ENCODE measurements at places on chromosomes 13 and 19. TPM values are rescaled to one million over a fixed set of nuclear protein-coding genes. Genes with fewer than 3 reads are reported as not detected.
A peak's percentile ranks its signal among the peaks of the same experiment; 100 is the strongest.

- DNase-seq, result no peak
- H3K36me3 ChIP-seq, result no peaks in the 10 kb centered on the region
- no peak overlapping the region for H3K4me3 ChIP-seq
- no peaks in the 10 kb centered on the region for H3K27me3 ChIP-seq
- no peak overlapping the region for H3K27ac ChIP-seq
- H3K4me1 ChIP-seq, result no peaks in the 10 kb centered on the region
Observed at GRCh38 chr13:44541601-44542000, 34.5 kb downstream of the TSC22D1 start.

DNA sequence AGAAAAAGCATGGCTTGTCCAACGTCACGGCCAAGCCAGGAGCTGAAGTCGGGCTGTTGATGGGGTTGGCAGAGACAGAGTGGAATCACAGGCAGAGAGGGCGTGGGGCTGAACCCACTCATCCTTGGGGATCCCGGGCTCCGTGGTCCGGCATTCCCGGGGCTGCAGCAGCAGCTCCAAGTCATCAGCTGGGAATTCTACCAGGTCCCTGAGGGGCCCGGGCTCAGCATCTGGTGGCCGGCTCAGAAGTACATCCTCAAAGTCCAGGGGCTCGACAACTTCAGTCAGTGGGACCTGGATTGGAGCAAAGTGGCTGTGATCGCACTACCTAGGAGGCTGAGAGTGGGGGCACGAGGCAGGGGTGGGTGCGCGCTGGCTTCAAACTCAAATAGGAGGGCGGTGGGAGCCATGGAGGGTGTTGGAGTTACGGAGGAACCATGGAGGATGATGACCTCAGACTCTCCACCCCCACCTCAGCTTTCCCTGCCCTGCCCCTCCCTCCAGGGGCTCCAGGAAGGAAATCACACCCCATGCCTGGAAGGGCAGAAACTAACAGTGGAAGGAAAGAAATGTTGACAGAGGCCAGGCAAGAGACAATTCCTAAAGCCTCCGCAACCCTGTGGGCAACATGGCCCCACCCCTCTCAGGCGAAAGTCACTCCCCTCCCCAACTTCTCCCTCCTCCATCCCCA lies 9.5 kb downstream of the DOCK6 start:
- no peak overlapping the region for H3K27ac ChIP-seq
- no peaks in the 10 kb centered on the region for H3K4me1 ChIP-seq
- H3K4me3 ChIP-seq, result no peak overlapping the region
- DNase-seq, result no peak
- no peaks in the 10 kb centered on the region for H3K36me3 ChIP-seq
- no peaks in the 10 kb centered on the region for H3K27me3 ChIP-seq

The C19orf81 gene
- not detected for total RNA-seq

GRCh38 chr19:4375164-4376027 lies 25.0 kb downstream of the SH3GL1 start:
- H3K27me3 ChIP-seq, result no peaks in the 10 kb centered on the region
- H3K4me1 ChIP-seq, result peaks cover 68% of the 10 kb centered on the region
- no peak for DNase-seq
- H3K36me3 ChIP-seq, result no peaks in the 10 kb centered on the region
- peak overlapping the region; percentile 92 for H3K27ac ChIP-seq

GRCh38 chr13:44451126-44451525 lies 77.5 kb downstream of the SERP2 start:
- no peak overlapping the region for H3K27ac ChIP-seq
- H3K36me3 ChIP-seq, result no peaks in the 10 kb centered on the region

DNA sequence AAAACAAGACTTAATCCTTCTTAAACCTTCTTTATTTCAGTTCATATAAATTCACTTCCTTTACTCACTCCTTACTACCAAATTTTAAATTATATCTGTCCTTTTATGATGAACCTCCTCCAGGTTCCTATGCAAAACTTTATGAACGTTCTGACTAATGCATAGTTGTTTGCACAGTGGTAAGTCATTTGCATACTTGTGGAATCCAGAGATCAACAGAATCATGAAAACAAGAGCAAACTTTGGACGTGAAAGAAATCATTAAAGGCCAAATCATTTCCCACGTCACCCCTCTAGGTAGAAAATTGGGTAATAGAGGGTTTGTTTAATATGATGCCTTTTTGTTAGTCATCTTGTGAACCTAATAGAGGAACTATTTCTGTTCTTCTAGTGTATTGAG lies 32.3 kb upstream of the MYCBP2 start:
- no peaks in the 10 kb centered on the region for H3K27me3 ChIP-seq
- H3K36me3 ChIP-seq, result no peaks in the 10 kb centered on the region
- H3K4me3 ChIP-seq, result no peak overlapping the region
- H3K4me1 ChIP-seq, result peaks cover 3% of the 10 kb centered on the region
- H3K27ac ChIP-seq, result no peak overlapping the region
- DNase-seq, result no peak
